ENCODE measurements at places on chromosomes 6 and 20. TPM values are rescaled to one million over a fixed set of nuclear protein-coding genes. Genes with fewer than 3 reads are reported as not detected.
A peak's percentile ranks its signal among the peaks of the same experiment; 100 is the strongest.

GRCh38 chr6:68233623-68234022 lies 401.5 kb upstream of the ADGRB3 start:
- H3K27me3 ChIP-seq = no peaks in the 10 kb centered on the region
- no peaks in the 10 kb centered on the region for H3K4me1 ChIP-seq
- no peak overlapping the region for H3K27ac ChIP-seq
- H3K4me3 ChIP-seq = no peak overlapping the region

DNA sequence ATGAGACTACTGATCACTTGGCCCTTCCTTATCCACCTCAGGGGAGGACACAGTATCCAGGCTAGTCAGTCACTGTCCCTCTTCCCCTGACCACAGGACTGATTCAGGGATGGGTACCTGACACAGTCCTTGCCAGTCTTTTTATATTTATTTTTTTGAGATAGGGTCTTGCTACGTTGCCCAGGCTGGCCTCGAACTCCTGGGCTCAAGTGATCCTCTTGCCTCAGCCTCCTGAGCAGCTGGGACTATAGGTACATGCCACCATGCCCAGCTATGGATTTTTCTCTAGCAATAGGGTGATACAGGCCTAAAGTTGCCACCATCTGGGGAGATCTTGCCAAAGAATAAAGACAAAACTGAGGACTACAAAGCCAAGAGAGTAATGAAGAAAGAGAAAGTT lies 10.2 kb downstream of the TUBB2B start:
- no peaks in the 10 kb centered on the region for H3K4me1 ChIP-seq
- H3K4me3 ChIP-seq = no peak overlapping the region
- no peak overlapping the region for H3K27ac ChIP-seq

- no peak overlapping the region for H3K27ac ChIP-seq
- DNase-seq = no peak
- no peaks in the 10 kb centered on the region for H3K4me1 ChIP-seq
- no peaks in the 10 kb centered on the region for H3K27me3 ChIP-seq
These were observed 31.8 kb downstream of the SYNE1 start for GRCh38 chr6:152605342-152605741.

The CLPSL2 gene
- not detected for total RNA-seq

GRCh38 chr6:89776583-89777233 lies 42.9 kb downstream of the MDN1 start:
- no peak overlapping the region for H3K27ac ChIP-seq
- H3K4me3 ChIP-seq = no peak overlapping the region
- peaks cover 31% of the 10 kb centered on the region for H3K36me3 ChIP-seq
- no peaks in the 10 kb centered on the region for H3K4me1 ChIP-seq
- DNase-seq = no peak

The MGME1 gene
- 16.5 TPM for total RNA-seq

- no peak overlapping the region for H3K27ac ChIP-seq
- H3K4me3 ChIP-seq = no peak overlapping the region
- H3K4me1 ChIP-seq = no peaks in the 10 kb centered on the region
- H3K36me3 ChIP-seq = no peaks in the 10 kb centered on the region
- DNase-seq = no peak
These were observed 359.2 kb downstream of the RIMS1 start for GRCh38 chr6:72245565-72245964.

- H3K4me3 ChIP-seq = no peak overlapping the region
- no peaks in the 10 kb centered on the region for H3K27me3 ChIP-seq
- H3K36me3 ChIP-seq = no peaks in the 10 kb centered on the region
- DNase-seq = no peak
These were observed 314.8 kb upstream of the QKI start for GRCh38 chr6:163099621-163100171.

The NNAT gene
- not detected for total RNA-seq

- no peaks in the 10 kb centered on the region for H3K27me3 ChIP-seq
- H3K4me3 ChIP-seq = no peak overlapping the region
- H3K36me3 ChIP-seq = no peaks in the 10 kb centered on the region
- no peak for DNase-seq
These were observed 225.6 kb downstream of the LMBRD1 start for GRCh38 chr6:69571234-69571633.

DNA sequence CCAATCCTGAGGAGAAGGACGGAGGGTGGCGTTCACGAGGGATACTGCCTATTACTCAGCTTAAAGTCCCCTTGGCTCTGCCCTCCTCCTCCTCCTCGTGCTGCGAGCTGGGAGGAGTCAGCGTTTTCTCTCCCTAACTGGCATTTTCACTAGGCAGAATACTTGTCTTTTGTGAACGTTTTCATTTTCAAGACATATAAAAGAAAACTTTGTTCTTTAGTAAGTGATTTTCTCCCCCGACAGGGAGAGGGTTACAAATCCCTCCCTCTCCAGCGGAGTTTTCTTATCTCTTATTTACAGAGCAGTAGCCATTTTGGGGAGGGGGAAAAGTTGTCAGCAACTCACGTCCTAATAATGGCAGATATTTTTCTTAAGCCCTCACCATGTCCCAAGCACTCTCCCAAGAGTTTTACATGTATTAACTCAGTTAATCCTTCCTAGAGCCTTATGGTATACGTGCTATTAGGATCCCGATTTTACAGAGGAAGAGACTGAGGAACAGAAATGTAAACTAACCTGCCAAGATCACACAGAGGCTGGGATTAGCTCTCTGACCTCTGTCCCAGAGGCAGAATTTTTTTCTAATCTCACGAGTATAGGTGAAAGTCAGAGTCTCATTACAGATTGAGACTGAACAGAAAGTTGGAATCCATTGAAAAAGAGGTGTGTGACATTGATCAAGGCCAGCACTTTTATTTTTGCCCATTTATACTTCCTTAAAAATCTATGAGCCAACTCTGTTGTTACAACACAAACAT lies 30.0 kb upstream of the ZNF217 start:
- H3K36me3 ChIP-seq = no peaks in the 10 kb centered on the region
- DNase-seq = peak; percentile 34
- H3K27ac ChIP-seq = peak overlapping the region; percentile 58
- H3K4me3 ChIP-seq = peak overlapping the region; percentile 43
- no peaks in the 10 kb centered on the region for H3K27me3 ChIP-seq

DNA sequence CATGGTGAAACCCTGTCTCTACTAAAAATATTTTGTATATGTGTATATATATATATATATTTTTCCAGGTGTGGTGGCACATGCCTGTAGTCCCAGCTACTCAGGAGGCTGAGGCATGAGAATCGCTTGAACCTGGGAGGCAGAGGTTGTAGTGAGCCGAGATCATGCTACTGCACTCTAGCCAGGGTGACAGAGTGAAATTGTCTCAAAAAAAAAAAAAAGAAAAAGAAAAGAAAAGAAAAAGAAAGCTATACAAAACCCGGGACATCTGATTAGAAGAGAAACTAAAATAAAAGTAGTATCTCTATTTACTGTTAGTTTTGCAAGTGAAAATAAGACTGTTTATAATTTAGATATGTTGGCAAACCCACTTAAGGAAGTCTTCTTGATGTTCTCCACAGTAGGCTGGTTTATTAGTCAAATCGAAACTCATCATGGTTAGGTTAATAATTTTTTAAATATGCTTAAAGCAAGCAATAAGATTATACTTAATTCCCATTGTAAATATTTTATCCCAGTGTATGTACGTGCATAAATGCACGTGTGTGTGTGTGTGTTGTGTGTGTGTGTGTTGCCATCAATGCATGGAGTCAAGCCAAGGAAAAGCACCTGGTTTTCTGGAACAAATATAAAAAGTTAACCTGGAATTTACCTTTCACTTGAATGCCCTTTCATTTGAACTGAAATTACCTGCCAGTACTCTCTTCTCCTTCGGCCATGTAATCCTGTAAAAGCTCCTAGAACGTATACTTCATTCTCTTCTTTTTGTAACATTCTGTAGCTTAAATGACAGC lies 7.1 kb downstream of the VNN2 start:
- H3K27ac ChIP-seq = no peak overlapping the region
- peaks cover 26% of the 10 kb centered on the region for H3K4me1 ChIP-seq
- DNase-seq = no peak
- H3K4me3 ChIP-seq = no peak overlapping the region
- no peaks in the 10 kb centered on the region for H3K36me3 ChIP-seq

DNA sequence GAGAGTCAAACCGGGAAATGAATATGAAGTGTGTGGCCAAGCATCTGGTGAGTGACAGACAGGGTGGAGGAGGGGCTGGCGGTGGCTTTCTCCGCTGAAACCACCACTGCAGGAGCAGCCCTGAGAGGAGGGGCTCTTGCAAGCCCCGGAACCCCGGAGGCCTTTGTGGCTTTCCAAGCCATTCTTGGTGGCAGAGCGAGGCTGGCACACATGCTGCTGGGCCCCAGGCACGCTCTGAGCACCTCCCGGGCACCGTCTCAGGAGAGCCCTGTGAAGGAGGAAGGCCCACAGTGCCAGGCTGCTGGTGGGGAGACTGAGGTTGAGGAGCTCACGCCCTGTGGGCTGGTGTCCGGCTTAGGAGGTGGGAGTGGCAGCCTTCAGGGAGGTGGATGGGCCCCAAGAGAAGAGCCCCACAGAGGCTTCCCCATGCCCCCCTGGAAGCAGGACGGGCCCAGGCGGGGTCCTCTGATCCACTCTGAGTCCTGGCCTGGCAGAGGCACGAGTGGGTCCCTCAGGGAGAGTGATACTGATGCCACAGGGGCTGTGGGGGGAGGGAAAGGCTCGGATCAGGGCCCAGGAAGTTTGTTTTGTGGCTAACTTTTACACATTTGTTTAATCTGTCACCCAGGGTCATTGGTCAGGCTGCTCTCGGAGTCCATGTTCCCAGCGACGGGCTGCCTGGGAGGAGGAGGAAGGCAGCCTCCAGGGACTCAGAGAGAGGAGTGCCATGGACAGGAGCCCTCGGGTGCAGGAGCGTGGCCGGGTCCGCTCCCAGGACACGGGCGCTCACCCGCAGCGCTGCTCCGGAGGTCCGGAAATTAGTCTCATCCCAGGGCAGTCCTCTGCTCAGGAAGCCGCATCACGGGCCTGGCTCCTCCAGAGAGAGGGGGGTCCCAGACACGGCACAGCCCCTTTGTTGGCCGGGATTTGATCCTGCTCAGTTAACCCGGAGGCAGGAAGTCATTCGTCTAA lies 170.7 kb downstream of the ERMARD start:
- DNase-seq = no peak
- H3K4me3 ChIP-seq = no peak overlapping the region
- H3K36me3 ChIP-seq = no peaks in the 10 kb centered on the region
- no peak overlapping the region for H3K27ac ChIP-seq

DNA sequence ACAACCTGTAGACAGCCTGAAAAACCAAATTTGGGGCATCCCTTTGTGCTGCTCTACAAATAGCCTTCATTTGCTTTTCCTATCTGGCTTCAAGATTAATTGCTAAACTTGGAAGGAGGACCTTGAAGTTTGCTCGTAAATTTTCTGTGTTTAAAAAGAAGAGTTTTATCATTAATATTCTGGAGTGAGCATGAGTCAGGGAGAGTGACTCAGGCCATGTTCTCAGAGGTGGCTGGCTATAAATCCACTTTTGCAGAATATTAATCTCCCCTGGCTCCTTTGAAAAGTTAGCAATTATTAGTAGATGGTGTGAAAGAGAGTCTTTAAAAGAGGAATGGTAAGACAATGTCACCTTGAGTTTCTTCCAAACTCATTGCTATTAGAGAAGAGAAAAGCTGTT lies 91.0 kb downstream of the ANKEF1 start:
- no peak overlapping the region for H3K4me3 ChIP-seq
- no peaks in the 10 kb centered on the region for H3K27me3 ChIP-seq
- DNase-seq = no peak
- H3K36me3 ChIP-seq = no peaks in the 10 kb centered on the region
- no peak overlapping the region for H3K27ac ChIP-seq

- no peaks in the 10 kb centered on the region for H3K27me3 ChIP-seq
- no peak overlapping the region for H3K4me3 ChIP-seq
- no peak for DNase-seq
- no peaks in the 10 kb centered on the region for H3K36me3 ChIP-seq
- H3K4me1 ChIP-seq = no peaks in the 10 kb centered on the region
These were observed 6.0 kb downstream of the MLN start for GRCh38 chr6:33797626-33798342.

GRCh38 chr6:38584731-38585130 lies 55.0 kb downstream of the BTBD9 start:
- H3K4me1 ChIP-seq = no peaks in the 10 kb centered on the region
- H3K36me3 ChIP-seq = no peaks in the 10 kb centered on the region
- H3K27me3 ChIP-seq = no peaks in the 10 kb centered on the region
- H3K27ac ChIP-seq = no peak overlapping the region
- no peak for DNase-seq

The RHAG gene
- not detected for total RNA-seq

The GTSF1L gene
- not detected for total RNA-seq

GRCh38 chr6:40915165-40915564 lies 123.9 kb downstream of the UNC5CL start:
- H3K4me3 ChIP-seq = no peak overlapping the region
- no peaks in the 10 kb centered on the region for H3K4me1 ChIP-seq
- no peaks in the 10 kb centered on the region for H3K27me3 ChIP-seq
- H3K27ac ChIP-seq = no peak overlapping the region

GRCh38 chr6:89566008-89566800 lies 72.3 kb downstream of the LYRM2 start:
- no peak overlapping the region for H3K4me3 ChIP-seq
- H3K36me3 ChIP-seq = no peaks in the 10 kb centered on the region
- H3K4me1 ChIP-seq = no peaks in the 10 kb centered on the region
- no peaks in the 10 kb centered on the region for H3K27me3 ChIP-seq

The FAXC gene
- not detected for total RNA-seq

The CALHM4 gene
- not detected for total RNA-seq

DNA sequence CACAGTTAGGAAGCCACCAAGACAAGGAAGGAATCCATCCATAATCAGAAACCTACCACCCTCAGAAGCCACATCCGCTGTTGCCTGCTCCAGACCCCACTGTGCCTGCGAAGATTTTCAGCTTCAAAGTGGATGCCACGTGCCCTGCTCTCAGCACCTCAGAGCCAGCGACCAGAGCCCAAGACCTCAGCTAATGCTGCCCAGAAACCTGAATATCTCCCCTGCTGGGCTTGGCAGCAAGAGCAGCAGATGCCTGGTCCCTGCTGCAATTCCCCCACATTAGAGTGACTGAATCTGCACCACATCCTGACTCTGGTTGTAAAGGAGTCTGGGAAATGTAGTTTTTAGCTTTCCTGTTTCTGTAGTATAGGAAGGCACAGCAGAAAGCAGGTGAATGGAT lies 10.7 kb upstream of the ULBP3 start:
- H3K36me3 ChIP-seq = no peaks in the 10 kb centered on the region
- H3K27me3 ChIP-seq = no peaks in the 10 kb centered on the region
- DNase-seq = peak; percentile 58
- no peak overlapping the region for H3K27ac ChIP-seq

The C6orf136 gene
- total RNA-seq = 35.0 TPM

DNA sequence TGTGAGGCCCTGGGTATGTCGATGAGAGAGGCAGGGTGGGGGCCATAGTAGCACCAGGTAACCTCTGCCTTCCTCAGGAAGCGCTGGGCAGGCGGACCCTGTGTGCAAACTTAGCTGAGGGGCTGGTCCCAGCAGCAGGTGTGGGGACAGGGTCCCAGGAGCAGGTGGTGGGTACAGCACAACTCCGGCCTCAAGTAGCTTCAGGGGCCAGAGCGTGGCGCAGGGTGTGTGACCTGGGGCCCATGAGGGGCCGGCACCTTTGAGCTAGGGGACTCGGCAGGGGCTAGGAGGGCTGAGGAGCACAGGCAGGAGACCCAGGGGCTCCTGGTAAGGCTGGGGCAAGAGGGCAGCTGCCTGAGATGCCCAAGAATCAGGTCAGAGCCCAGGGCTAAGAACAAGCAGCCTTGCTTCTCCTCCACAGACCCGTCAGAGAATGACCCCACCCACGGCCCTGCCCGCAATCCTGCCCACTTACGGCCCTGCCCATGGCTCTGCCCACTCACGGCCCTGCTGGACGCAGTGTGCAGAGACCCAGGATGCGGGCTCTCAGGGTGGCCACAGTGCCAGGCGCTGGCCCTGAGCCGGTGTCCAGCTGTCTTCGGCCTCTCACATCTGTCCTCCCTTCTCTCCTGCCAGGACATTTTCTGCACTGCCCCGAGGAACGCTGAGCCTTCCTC lies 30.9 kb downstream of the CHRNA4 start:
- H3K4me1 ChIP-seq = peaks cover 13% of the 10 kb centered on the region
- H3K4me3 ChIP-seq = no peak overlapping the region
- no peak overlapping the region for H3K27ac ChIP-seq
- DNase-seq = no peak
- H3K27me3 ChIP-seq = no peaks in the 10 kb centered on the region

Data from CD4-positive, alpha-beta memory T cell (primary cell).